LHCN-M2 (cell line): ENCODE measurements at places on chromosomes 13 and 19. TPM values are rescaled to one million over a fixed set of nuclear protein-coding genes. Genes with fewer than 3 reads are reported as not detected.

ZSCAN4 gene
- 0.11 TPM in 1 of 2 replicates, not detected in the other for total RNA-seq

CLDN10 gene
- not detected in 2 replicates for total RNA-seq

GRCh38 chr19:19579533-19580361, 38.7 kb downstream of the PBX4 start:
- no peak for DNase-seq

DNA sequence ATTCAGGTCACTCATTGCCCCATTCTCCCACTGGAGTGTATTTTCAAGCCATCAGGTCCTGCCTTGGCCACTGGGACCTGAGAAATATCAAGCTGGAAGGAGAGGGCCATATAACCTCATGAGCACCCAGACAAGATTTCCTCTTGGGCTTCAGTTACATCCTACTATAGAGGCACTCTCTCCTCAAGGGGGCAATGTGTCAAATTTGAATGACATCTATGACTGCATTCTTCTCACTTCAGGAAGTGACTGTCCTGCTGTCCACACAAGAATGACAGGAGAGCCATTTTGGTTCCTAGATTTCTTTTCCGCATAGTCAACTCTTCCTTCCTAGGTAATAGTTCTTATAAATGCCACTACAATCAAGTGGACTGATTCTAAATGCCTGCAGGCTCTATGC, 416.2 kb downstream of the DIAPH3 start:
- no peak for DNase-seq

- DNase-seq = no peak
Measured at GRCh38 chr13:95298169-95298965, 2.9 kb downstream of the ABCC4 start.

- no peak for DNase-seq
Measured at GRCh38 chr13:44307844-44308243, 65.8 kb upstream of the SERP2 start.

GRCh38 chr19:51207747-51208146, 17.1 kb upstream of the CD33 start:
- no peak for DNase-seq

DNA sequence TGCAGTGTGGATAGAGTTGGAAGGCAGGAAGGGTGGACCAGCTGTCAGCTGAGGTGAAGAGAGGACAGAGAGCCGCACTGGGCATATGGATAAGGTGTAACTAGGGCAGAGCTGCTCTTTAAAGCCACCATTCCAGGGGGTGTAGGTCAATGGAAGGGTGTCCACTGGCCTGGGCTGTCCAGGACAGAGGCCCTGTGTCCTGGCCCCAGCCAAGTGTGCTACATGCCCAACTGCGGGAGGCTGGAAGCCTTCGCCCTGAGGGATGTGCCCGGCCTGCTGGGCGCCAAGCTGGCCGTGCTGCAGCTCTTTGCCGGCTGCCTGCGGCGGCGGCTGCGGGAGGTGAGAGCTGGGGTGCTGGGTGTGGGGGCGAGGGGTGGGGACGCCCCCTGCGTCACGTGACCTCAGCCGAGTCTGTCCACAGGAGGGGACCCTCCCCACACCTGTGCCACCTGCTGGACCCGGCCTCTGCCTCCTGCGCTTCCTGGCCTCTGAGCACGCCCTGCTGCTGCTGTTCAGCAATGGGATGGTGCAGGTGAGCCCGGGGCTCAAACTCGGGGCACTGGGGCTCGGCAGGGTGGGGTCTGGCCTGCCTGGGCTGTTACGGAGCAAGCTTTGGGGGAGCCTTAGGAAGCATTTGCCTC, 9.8 kb downstream of the PLK5 start:
- no peak for DNase-seq

DNA sequence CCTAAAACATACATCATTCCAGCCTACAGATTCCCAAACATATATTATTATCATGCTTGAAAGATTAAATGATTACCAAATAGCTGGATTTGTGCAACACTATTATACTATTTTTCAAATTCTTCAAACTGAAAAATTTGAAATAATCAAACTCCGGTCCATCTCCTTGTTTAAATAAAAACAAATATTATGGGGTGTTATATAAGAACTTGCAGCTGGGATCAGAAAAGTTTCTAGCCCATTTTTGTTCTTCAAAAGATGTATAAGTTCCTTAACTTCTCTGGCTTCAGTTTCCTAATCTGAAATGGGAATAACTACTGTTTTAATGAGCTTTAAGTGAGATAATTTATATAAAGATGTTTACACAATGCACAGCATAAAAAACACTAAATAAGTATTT, 422.9 kb downstream of the PCDH9 start:
- no peak for DNase-seq

DNA sequence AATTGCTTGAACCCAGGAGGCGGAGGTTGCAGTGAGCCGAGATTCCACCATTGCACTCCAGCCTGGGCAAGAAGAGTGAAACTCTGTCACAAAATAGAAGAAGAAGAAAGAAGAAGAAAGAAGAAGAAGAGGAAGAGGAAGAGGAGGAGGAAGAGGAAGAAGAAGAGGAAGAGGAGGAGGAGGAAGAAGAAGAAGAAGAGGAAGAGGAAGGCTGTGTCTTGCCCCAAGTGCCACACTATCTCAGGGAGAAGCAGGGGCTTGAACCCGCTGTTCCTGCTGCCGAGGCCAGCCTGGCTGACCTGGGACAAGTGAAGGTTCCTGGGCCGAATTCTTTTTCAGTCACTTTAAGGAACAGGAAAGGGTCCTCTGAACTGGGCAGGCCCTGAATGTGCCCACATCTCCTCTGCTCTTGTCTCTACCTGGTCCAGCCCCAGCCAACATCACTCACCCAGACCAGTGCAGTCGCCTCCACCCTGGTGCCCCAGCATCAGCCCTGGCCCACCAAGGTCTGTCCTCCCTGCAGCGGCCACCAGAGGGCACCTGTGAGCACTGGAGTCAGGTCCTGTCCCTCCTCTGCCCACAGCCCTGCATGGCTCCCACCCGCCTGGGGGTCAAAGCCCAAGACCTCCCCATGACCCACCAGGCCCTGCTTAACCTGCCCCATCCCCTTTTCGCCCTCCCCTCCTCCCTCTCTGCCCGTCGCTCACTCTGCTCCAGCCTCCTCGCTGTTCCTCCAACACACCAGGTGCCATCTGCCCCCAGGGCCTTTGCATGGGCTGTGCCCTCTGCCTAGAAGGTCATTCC, 20.0 kb downstream of the TICAM1 start:
- DNase-seq = peak; percentile 49

DNA sequence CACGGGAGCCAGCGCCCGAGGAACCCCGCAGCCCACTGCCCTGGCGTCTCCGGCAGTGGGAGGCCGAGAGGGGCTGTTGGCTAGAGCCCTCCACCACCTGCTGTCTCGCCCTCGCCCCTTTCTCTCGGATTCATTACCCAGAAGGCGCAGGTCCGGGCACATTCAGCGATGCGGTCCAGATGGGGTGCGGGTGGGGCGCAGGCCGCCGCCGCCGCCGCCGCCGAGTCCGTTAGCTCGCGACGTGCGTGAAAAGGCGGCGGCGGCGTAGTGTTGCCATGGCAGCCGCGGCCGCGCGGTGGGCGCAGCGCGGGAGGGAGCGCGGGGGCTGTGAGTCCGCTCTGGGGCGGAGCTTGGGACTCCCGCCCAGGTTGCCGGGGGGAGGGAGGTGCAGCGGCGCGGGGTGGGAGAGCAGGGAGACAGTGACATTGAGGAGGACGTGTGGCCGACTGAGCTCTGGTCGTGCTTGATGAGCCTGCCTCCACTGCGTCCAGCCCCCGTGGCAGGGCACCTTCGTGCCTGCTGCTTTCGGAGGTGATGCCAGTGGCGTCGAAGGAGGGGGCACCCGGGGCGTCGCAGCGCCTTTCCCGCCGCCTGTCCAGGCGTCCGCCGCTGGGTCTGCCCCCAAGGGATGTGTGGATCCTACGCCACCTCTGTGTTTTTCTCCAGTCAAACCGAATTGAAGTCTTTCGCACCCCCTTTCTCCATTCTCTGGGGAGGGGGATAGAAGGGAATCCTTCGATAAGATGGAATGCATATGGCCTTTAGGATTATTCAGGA, at the start of gene KATNAL1:
KATNAL1 (minus strand) TSS at position 358 of the 777 bp plus-strand sequence. CDS start 23,774 bp downstream, outside the sequence.
- DNase-seq = peak; percentile 68

DNA sequence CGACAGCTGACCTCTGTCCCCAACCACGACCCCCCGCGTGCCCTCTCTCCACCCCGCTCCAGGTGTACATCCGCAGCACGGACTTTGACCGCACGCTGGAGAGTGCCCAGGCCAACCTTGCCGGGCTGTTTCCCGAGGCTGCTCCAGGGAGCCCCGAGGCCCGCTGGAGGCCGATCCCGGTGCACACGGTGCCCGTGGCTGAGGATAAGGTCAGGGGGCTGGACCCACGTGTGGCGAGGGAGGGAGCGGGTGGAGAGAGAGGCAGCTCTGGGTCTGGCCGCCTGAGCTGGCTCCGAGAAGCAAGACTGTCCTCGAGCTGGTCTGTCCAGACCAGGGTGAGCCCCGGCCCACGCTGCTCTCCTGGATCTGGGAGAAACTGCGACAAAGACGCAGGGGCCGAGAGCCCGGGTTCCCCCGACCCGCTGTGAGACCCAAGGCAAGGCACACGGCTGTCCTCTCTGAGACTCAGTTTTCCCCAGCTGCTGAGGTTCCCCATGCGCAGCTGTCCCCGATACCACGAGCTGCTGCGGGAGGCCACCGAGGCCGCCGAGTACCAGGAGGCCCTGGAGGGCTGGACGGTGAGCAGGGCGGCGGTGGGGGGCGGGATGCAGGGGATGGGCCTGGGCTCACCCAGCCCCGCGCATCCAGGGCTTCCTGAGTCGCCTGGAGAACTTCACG, 1.5 kb downstream of the ACP4 start:
- DNase-seq = no peak

GRCh38 chr19:1041835-1042685, 2.2 kb downstream of the ABCA7 start:
- DNase-seq = peak; percentile 89

DNA sequence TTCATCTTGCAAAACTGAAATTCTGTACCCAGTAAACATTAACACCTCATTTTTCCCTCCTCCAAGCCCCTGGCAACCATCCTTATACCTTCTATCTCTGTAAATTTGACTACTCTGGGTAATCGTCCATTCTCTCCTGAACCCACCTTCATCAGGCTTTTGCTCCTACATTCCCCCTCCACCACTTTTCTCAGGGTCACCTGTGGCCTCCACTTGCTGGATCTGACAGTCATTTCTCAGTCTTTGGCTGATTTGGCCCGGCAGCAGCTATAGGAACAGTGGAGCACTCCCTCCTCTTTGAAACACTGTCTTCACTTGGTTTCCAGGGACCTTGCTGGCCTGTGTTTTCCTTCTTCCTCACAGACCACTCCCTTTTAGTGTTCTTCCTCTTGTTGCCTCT, 83.5 kb downstream of the LRCH1 start:
- no peak for DNase-seq

- peak; percentile 70 for DNase-seq
Measured at GRCh38 chr13:37369616-37370015, 229.0 kb downstream of the POSTN start.

DNA sequence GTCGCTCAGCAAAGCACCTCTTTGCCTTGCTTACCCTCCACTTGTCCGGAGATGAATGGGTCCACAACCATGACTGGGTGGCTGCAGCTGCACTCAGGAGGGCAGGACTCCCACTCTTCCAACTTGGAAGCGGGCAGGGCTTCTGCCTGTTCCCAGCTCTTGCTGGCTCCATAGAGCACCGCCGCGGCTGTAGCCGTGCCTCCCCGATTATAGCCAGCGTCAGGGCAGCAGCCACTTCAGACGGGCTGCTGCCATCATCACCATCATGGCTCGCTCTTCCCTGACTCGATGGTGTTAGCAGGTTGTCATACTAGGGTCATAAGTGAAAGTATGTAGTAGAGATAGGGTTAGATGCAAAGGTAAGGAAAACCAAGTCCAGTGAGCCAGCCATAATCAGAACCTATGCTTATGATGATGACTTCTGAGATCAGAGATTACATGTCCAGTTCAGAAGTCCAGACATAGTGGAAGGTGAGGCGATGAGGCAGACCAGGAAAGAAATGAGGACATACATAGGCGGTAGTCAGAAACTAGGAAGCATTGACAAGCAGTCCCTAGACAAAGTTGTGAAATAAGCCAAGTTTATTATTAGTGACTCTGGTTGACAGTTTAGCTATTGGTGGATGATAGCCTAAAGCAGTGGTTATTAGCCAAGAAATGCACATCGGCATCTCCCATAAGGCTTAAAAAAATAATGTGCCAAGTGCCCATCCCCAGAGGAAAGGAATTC, 4.4 kb upstream of the INTS6 start:
- DNase-seq = no peak

DNA sequence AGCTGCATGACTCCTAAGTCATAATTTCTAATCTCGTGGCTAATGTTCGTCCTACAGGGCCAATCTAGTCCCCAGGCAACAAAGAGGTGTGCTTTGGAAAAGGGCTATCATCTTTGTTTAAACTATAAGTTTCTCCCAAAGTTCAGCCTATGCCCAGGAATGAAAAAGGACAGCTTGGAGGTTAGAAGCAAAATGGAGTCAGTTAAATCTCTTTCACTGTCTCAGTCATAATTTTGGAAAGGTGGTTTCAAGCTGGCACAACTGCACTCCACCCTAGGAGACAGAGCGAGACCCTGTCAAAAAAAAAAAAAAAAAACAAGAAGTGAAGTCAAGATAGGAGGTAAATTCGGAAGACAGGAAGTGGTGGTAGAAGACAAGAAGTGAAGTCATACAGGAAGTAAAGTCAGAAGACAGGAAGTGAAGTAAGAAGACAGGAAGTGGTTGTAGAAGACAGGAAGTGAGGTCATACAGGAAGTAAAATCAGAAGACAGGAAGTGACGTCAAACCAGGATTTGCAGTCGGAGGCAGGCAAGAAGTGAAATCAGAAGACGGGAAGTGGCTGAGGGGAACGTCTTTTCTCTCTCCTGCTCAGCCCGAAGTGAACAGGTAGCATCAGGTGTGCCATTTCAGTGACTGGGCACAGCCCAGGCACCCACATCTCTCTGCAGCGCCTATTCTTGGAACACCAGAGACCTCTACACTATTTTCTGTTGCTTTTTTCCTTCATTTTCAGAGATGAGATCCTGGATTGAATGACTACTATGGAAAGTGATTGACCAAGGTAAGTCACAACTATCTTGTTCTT, 32.2 kb downstream of the GP6 start:
- peak; percentile 29 for DNase-seq

DNA sequence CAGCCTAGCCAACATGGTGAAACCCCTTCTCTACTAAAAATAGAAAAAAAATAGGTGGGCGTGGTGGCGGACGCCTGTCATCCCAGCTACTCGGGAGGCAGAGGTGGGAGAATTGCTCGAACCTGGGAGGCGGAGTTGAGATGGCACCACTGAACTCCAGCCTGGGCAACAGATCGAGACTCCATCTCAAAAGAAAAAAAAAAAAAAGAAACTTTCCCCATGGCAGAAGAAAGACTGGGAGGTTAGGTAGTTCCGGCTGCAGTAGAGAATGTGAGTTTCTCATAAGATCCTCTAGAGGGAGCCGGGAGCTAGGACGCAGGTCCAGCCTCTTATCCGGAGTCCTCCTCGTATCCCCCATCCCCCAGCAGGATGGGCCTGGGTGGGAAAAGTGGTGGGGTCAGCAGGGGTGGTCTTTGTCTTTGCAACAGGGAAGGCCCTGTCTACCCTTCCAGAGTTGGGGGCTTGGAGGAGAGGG, 13.2 kb upstream of the CREB3L3 start:
- DNase-seq = peak; percentile 46

- peak; percentile 31 for DNase-seq
Measured at GRCh38 chr13:48263196-48263595, 30.2 kb downstream of the ITM2B start.
